ENCODE measurements at places on chromosomes 3 and 15. TPM values are rescaled to one million over a fixed set of nuclear protein-coding genes. Genes with fewer than 3 reads are reported as not detected.
A peak's percentile ranks its signal among the peaks of the same experiment; 100 is the strongest.

GRCh38 chr3:112806903-112807302 is 39.8 kb downstream of the CD200R1L start:
- no peak for DNase-seq
- no peak overlapping the region for H3K27ac ChIP-seq
- no peaks in the 10 kb centered on the region for H3K27me3 ChIP-seq
- H3K4me3 ChIP-seq: no peak overlapping the region
- H3K36me3 ChIP-seq: no peaks in the 10 kb centered on the region

GRCh38 chr15:99614749-99615288 is 49.0 kb downstream of the MEF2A start:
- peaks cover 36% of the 10 kb centered on the region for H3K4me1 ChIP-seq
- H3K4me3 ChIP-seq: no peak overlapping the region
- no peaks in the 10 kb centered on the region for H3K27me3 ChIP-seq
- DNase-seq: no peak
- no peak overlapping the region for H3K27ac ChIP-seq

- H3K4me3 ChIP-seq: no peak overlapping the region
- H3K4me1 ChIP-seq: no peaks in the 10 kb centered on the region
- no peaks in the 10 kb centered on the region for H3K27me3 ChIP-seq
- DNase-seq: no peak
- H3K27ac ChIP-seq: no peak overlapping the region
Observed at GRCh38 chr15:73891328-73892315, 18.3 kb downstream of the TBC1D21 start.

DNA sequence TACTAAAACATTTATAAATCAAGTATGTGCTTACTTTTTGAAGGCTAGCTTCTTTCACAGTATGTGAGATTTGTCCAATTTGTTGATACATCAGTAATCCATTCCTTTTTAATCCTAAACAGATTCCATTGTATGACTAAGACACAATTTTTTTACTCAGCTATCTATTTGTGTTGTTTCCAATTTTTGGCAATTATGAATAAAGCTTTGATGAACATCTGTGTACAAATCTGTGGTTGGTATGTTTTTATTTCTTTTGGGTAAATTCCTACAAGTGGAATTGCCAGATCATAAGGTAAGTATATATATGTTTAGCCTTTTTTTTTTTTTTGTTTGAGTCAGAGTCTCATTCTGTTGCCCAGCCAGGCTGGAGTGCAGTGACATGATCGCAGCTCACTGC is 56.2 kb upstream of the VEPH1 start:
- H3K4me1 ChIP-seq: no peaks in the 10 kb centered on the region
- no peaks in the 10 kb centered on the region for H3K36me3 ChIP-seq
- no peak overlapping the region for H3K27ac ChIP-seq
- no peak overlapping the region for H3K4me3 ChIP-seq

DNA sequence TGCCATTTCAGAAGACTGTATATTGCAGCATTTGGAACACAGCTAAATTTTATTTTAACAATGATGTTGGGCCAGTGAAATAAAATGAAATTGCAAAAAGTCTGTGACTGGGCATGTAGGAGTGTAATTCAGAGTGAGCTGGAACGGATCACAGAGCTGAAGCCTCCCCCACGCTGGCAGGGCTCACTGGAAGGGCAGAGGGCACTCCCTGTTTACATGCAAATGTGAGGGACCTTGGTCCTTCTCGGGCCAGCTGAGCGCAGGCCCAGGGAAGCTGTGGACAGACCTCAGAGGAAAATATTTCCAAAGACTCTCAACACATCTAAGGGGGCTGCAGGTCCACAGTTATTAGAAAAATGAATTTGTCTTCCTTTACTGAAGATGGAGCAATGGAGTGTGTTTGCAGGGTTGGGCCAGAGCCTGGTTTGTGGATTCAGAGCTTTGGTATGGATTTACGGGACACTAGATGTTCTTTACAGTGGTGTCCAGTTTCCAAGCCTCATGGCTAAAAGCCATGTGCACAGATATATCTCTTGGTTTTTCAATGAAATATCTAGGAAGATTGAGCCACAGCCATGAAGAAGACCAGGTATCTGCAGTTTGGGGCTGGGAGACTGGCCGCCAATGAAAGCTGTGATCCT is 32.0 kb downstream of the TRPM1 start:
- DNase-seq: no peak
- no peaks in the 10 kb centered on the region for H3K4me1 ChIP-seq
- H3K4me3 ChIP-seq: no peak overlapping the region
- H3K27ac ChIP-seq: no peak overlapping the region
- no peaks in the 10 kb centered on the region for H3K36me3 ChIP-seq

Gene DPPA2
- not detected for total RNA-seq

Gene FAM107A
- total RNA-seq: 26.4 TPM

GRCh38 chr3:84759361-84759760 is 199.4 kb upstream of the CADM2 start:
- H3K27ac ChIP-seq: no peak overlapping the region
- peak; percentile 50 for DNase-seq
- no peaks in the 10 kb centered on the region for H3K27me3 ChIP-seq

- no peaks in the 10 kb centered on the region for H3K4me1 ChIP-seq
- peak; percentile 31 for DNase-seq
- H3K27ac ChIP-seq: no peak overlapping the region
- H3K27me3 ChIP-seq: no peaks in the 10 kb centered on the region
- no peak overlapping the region for H3K4me3 ChIP-seq
Observed at GRCh38 chr3:11820531-11821041, 26.1 kb downstream of the TAMM41 start.

Gene KLHDC8B
- total RNA-seq: 22.1 TPM

- H3K27ac ChIP-seq: no peak overlapping the region
- no peaks in the 10 kb centered on the region for H3K4me1 ChIP-seq
- DNase-seq: no peak
- H3K36me3 ChIP-seq: no peaks in the 10 kb centered on the region
Observed at GRCh38 chr3:196894557-196895295, 27.0 kb downstream of the SENP5 start.

DNA sequence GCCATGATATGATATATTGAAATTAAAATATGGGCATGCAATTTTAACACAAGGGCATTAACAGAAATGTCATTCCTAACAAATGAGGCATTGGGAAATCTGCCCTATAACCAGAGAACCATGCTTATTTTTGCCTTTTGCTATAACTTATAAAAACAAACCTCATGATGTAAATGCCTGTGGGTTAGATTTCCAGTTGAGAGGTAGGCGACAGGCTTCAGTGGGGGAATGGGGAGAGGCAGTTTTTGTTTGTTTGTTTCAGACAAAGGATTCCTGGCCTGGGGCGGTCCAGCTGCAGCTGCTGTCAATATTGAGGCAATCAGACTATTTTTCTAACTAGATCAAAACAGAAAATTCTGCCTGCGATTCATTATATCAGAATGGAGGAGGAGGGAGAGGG is 490.4 kb upstream of the CFAP20DC start:
- H3K27ac ChIP-seq: no peak overlapping the region
- H3K36me3 ChIP-seq: no peaks in the 10 kb centered on the region
- H3K4me1 ChIP-seq: peaks cover 5% of the 10 kb centered on the region
- H3K4me3 ChIP-seq: no peak overlapping the region

DNA sequence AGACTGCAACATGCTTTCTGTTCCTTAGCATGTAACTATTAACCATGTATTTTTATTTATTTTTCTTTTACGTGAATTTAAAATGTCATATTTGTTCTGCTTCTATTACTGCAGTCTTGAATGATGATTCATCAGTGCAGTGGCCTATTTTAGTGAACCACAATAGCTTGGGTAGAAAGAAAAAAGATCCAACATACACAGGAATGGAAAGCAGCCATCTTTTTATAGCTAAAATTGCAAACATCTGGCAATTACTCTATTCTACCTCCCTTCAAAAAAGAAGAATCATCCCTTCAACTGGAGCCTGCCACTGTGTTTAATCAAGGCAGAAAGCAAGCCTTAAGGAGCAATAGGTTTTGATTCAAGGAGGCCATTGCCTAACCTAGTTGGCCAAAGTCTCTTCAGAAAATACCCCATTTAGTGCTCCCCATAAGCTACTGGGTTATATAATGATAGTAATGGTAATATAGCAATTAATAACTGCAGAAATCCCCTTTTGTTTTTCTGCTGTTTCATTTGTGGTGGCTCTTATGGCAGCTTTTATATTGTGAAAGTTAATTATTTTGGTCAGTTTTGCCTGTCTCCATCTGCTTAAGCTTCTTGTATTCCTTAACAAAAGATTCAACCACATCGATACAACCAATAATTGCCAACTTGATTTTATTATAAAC is 267.3 kb downstream of the LPP start:
- no peak overlapping the region for H3K27ac ChIP-seq
- peaks cover 21% of the 10 kb centered on the region for H3K4me1 ChIP-seq
- H3K36me3 ChIP-seq: no peaks in the 10 kb centered on the region
- H3K4me3 ChIP-seq: no peak overlapping the region
- no peaks in the 10 kb centered on the region for H3K27me3 ChIP-seq

- no peaks in the 10 kb centered on the region for H3K27me3 ChIP-seq
- no peak overlapping the region for H3K4me3 ChIP-seq
- no peaks in the 10 kb centered on the region for H3K36me3 ChIP-seq
- no peak for DNase-seq
- H3K27ac ChIP-seq: no peak overlapping the region
Observed at GRCh38 chr3:61783993-61784718, 222.8 kb downstream of the PTPRG start.

Gene ILDR1
- total RNA-seq: 4.6 TPM

Gene TUSC2
- 12.9 TPM for total RNA-seq

- H3K4me3 ChIP-seq: no peak overlapping the region
- H3K27me3 ChIP-seq: no peaks in the 10 kb centered on the region
- peaks cover 16% of the 10 kb centered on the region for H3K4me1 ChIP-seq
- DNase-seq: no peak
- no peaks in the 10 kb centered on the region for H3K36me3 ChIP-seq
Observed at GRCh38 chr3:88810455-88810854, 297.0 kb upstream of the EPHA3 start.

Gene GUCA1C
- 0.99 TPM for total RNA-seq

Gene ATP13A5
- not detected for total RNA-seq

Gene ISLR2
- not detected for total RNA-seq

Gene PPARG
- total RNA-seq: 44.2 TPM

DNA sequence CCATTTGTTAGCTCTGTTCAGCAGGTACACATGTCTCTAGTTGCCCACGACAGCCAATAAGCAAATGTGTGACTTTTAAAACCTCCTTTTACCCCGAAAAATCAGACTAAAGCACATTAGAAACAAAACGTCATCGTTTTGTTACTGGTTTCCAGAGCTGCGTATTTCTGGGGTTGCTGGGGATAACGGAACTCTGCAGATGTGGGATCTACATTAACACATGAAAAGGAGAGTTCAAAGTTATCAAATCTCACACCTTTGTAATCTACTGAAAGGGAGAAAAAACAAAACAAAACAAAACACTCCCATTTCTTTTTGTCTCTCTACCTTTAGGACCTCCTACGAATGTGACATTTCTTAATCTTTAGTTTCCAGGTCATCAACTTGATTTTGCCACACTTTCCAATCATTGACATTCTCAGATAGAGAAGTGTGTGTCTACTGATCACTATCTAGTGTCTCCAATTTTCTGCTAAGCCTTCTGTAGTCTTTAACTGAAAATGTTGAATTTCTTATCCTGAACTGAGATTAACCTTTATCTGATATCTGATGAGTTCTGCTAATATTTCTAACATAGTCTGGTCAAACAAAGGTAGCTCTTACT is 93.0 kb upstream of the TSPAN3 start:
- no peak overlapping the region for H3K4me3 ChIP-seq
- H3K36me3 ChIP-seq: no peaks in the 10 kb centered on the region
- no peak for DNase-seq
- peaks cover 75% of the 10 kb centered on the region for H3K4me1 ChIP-seq
- H3K27me3 ChIP-seq: no peaks in the 10 kb centered on the region

Gene RTP1
- total RNA-seq: not detected

Gene LIPC
- 1.6 TPM for total RNA-seq

DNA sequence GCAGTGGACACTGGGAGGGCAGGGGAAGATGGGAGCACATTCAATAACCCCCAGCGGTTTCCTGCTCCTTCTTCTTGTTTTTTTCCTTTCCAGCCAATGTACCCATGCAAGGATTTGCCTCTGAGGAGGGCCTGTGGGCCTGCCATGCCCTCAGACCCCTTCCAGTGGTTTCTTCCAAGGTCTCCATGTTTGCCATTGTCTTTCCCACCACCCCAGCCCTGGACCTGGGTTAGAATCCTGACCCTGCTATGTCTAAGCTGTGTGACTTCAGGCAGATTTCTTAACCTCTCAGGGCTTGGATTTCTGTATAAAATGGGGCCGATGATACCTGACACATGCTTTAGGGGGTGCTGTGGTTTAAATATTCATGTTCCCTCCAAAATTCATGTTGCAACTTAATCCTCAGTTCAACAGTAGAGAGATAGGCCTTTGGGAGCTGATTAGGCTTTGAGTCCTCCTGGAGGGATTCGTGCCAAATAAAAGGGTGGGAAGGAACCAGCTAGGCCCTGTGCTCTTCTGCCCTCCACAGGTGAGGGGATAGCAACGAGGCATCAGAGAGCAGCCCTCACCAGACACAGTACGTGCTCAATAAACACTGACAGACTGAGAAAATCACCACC is 46.3 kb upstream of the FLNB start:
- no peak overlapping the region for H3K4me3 ChIP-seq
- no peaks in the 10 kb centered on the region for H3K36me3 ChIP-seq
- H3K4me1 ChIP-seq: no peaks in the 10 kb centered on the region
- DNase-seq: no peak
- no peak overlapping the region for H3K27ac ChIP-seq

Gene IFRD2
- 103 TPM for total RNA-seq

Gene LINGO1
- total RNA-seq: 0.78 TPM

Gene MAP3K13
- 27.4 TPM for total RNA-seq

Gene GRM2
- 0.26 TPM for total RNA-seq

DNA sequence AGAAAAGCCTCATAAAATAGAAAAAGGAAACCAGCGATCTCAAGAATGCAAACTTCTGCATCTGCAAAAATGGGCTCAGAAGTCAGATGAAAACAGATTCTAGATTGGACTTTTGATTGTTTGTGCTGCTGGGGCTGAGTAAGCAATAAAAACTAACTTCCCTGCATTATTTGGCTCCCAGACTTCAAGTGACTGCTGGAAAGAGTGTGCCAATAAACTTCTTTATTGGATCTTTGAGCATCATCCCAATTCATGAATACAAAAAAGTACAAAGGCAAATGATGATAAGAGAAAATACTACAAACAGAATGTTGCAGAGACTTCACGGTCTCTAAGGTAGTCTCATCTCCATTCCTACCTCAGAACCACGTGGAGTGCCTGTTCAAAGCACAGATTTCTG is 97.9 kb downstream of the FGF12 start:
- no peaks in the 10 kb centered on the region for H3K4me1 ChIP-seq
- H3K27ac ChIP-seq: no peak overlapping the region
- H3K27me3 ChIP-seq: no peaks in the 10 kb centered on the region

- H3K27ac ChIP-seq: no peak overlapping the region
- no peaks in the 10 kb centered on the region for H3K27me3 ChIP-seq
- H3K4me1 ChIP-seq: no peaks in the 10 kb centered on the region
- DNase-seq: no peak
Observed at GRCh38 chr3:58422756-58423325, 10.8 kb downstream of the PDHB start.

Gene GOLGA8G
- not detected for total RNA-seq

- H3K27me3 ChIP-seq: no peaks in the 10 kb centered on the region
- no peak for DNase-seq
- H3K36me3 ChIP-seq: no peaks in the 10 kb centered on the region
Observed at GRCh38 chr3:177693616-177694264, 496.5 kb upstream of the TBL1XR1 start.

- no peaks in the 10 kb centered on the region for H3K4me1 ChIP-seq
- no peaks in the 10 kb centered on the region for H3K36me3 ChIP-seq
- no peak overlapping the region for H3K27ac ChIP-seq
- DNase-seq: no peak
- H3K27me3 ChIP-seq: no peaks in the 10 kb centered on the region
- H3K4me3 ChIP-seq: no peak overlapping the region
Observed at GRCh38 chr3:64552160-64552559, 135.6 kb downstream of the ADAMTS9 start.
